ENCODE measurements at places on chromosomes 2 and 18.

- peak; percentile 56 for DNase-seq
Measured at GRCh38 chr18:21117409-21118131, 6.0 kb upstream of the ROCK1 start.

DNA sequence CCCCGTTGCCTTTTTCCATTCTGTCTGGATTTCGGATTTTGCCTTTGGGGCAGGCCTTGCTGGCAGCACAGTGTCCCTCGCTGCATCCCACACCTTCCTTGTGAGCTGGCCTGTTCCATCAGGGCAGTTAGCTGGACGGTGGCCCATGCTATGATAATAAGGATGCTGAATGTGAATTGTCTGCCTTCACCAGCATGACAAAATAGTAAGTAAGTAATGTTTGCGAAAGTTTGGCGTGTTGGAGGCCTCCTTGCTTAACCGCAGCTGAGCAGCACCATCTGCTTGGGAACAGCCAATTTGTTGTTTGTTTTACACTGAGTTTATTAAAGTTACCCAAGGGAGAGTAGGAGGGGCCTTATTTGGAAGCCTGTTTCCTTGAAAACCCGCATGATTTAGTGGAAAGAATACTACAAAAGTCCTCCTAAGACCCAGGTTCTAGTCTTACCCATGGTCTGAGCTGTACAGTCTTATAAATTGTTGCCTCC, 469.7 kb upstream of the FANCL start:
- no peak for DNase-seq

DNA sequence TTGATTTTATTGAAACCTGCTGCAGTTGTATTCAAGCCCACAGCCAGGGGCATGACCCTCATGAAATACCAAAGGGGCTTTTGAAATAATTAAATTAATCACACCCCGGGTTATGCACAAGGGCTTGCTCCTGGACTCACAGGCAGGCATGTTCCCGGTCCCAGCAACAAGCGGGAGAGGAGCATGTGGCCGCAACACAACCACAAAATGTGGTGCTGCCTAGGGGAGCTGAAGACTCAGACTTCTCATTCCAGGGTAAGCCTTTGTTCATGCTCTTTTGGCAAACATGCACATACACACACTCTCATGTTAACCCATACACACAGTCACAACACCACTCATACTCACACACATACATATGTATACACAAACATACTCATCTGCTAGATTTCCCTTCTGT, 233.7 kb upstream of the SMAD2 start:
- DNase-seq: no peak

- no peak for DNase-seq
Measured at GRCh38 chr2:171741189-171741588, 53.9 kb downstream of the DYNC1I2 start.

DNA sequence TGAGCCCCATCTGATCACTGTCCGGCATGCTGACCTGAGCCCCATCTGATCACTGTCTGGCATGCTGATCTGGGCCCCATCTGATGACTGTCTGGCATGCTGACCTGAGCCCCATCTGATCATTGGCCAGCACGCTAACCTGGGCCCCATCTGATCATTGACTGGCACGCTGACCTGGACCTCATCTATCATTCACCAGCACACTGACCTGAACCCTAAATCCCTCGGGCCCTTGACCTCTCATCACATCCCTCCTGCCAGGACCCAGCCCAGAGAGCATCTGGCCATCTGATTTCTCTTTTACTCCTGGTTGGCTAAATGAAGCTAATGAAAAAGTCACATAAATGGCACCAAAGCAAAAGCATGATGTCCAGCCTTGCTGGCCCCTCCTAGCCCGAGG, 207.1 kb downstream of the NDUFA10 start:
- DNase-seq: no peak

DNA sequence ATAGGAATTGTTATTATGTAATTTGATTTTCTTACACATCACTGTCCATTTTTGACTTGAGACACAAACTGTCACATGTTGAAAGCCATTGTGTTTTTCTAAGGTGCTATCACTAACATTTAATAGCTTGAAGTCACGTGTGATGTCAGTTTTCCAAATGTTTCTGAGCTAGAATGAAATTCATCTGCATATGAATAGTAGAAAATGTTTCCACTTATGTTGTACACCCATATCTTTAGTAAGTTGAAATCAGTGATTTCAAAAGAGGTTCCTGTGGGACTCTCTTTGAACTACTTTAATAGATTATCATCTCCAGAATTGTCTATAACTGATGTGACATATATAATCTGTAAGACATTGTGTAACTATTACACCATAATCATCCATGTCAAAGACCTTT, 27.8 kb downstream of the ABCG5 start:
- no peak for DNase-seq

GRCh38 chr2:10920764-10921388, 9.1 kb downstream of the KCNF1 start:
- DNase-seq: no peak

- peak; percentile 28 for DNase-seq
Measured at GRCh38 chr2:86003967-86004366, 101.7 kb downstream of the POLR1A start.

DNA sequence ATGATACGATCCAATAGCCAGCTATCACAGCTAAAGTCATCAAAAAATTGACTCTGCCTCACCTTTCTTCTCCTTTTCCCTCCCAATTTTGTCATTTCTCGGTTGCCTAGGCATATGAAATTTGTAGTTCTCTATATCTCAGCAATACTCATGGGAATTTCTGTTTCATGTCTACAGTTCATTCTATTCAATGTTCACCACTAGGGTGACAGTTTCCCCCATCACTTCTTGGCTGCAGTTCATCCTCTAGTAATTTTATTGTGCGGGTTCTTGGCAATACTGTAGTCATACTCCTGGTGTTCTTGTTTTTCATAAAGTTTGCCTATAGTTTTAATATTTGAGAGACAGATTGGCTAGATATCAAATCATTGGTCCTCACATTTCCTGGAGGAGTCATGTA, 872.2 kb upstream of the ID2 start:
- no peak for DNase-seq

GRCh38 chr18:36212301-36213171, 25.2 kb downstream of the MOCOS start:
- no peak for DNase-seq

DNA sequence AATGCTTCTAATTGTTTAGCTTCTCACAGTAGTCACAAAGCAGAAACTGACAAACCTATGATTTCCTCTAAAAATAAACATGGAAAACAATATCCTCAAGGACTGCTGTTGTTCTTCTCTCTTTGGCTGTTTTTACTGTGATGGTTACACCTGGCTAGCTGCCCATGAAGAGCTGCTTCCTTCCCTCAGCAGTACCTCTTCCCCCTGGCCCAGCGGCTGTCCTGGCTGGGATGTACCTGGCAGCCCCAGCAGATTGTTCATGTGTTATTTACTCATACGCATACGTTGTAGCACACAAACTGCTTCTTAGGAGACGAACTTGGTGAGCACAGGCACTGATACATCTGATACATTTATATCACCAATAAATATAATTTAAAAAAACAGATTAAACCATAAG, 27.4 kb downstream of the NEMP2 start:
- DNase-seq: no peak

GRCh38 chr2:171878481-171878993, 15.5 kb downstream of the SLC25A12 start:
- DNase-seq: peak; percentile 16

- no peak for DNase-seq
Measured at GRCh38 chr2:26558271-26559043, 80.5 kb upstream of the OTOF start.

DNA sequence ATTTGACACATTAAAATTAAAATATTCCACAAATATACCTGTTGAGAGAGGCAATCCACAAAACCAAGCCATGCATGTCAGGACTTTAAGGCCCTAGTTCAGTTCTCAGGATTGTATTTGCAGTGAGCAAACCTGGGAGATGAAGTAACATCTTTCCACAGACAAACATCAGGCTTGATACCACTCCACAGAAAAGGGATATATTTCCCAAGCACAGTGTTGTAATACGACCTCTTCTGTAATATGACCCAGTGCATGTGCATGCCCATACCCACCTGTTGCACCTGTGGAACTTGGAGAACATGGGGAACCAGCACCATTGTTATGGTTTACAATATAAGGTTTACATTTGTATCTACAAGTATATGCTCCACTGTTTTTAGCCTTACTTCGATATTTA, 184.0 kb downstream of the PDE11A start:
- DNase-seq: no peak

- no peak for DNase-seq
Measured at GRCh38 chr18:64399566-64399965, 250.7 kb upstream of the LINC00305 start.

GRCh38 chr18:12645751-12646203, 12.1 kb downstream of the SPIRE1 start:
- DNase-seq: no peak

GRCh38 chr2:190683802-190684201, 34.9 kb downstream of the NAB1 start:
- no peak for DNase-seq

- DNase-seq: no peak
Measured at GRCh38 chr18:58114766-58115165, 70.7 kb downstream of the NEDD4L start.

GRCh38 chr2:171341394-171342066, 92.3 kb downstream of the METTL8 start:
- DNase-seq: no peak

DNA sequence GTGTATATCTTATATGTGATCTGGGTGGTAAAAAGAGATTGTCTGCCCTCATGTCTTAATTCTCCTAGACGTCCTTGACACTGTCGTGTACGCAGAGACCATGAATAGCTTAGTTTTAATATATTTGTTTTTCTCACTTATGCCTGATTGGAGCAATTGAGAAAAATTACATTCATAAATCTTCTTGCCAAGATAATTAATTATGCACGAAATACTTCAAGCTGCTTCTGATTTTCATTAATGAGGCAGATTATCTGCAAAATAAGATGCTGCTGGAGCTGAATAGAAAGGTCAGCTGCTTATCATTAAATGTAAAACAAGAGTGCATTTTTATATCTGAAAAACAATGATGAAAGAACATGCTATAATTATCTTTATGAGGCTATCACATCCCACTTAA, 95.9 kb downstream of the CCDC141 start:
- no peak for DNase-seq

GRCh38 chr18:21747764-21748693, 7.4 kb downstream of the MIB1 start:
- DNase-seq: no peak

DNA sequence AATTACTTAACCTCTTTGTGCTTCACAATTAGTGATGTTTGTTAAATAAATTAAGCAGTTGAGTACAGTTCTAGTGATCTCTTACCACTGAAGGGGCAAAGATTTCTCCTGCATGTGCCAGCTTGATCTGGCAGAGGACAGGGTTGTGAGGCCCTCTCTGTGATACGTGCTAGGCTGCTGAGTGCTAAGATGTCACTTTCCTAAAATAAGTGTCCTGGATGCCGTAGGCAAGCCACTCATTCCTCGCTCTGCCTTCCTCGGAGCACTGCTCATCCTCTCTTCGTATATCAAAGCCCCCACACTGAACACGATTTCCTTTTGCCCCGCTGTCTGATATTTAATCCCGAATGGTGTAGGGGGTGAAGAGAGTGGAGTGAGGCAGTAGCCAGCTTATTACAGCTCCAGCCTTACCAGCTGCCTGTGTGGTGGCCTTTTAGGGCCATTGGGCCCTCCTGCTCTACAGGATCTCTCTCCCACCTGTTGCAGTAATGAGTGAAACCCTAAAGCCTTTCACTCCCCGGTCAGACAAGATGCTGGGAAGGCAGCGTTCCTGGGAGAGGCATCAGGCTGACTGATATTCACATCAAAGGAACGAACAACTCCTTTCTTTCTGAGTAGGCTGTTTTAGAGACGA, 40.5 kb downstream of the PTPRM start:
- no peak for DNase-seq

DNA sequence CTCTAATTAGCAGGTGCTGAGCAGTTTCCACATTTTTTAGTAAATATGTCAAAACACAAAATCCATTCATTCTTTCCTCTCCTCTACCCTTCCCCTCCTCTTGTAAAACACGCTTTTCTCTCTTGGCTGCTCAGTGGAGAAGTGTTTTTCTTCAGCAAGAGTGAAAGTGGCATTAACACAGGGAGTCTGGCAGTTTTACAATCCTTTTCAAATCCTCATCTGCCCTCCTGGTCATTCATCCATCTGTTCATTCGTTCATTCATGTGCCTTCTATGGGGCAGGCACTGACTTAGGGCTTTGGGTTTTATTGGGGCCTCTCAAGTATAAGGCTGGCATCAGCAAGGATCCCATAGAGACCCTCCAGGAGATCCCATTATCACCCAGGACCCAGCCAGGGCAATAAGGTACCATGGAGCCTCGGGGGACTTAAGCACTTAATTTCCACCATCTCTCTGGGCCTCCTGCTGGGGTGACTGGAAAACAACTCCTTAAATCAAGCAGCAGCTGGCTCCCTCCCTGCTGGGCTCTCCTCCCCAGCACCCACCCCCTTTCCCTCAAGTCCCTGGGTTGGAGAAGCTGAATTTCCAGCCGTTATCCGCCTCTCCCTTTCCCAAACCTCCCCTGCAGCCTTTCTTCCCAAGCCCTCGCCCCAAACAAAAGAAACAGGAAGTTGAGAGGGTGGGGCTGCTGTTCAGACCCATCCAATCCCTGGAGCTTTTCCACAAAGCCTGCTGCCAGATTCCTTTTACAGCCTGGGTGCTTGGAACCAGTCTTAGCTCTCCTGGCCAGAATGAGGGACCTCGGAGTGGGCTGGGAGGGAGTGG, 32.6 kb downstream of the MARCHF4 start:
- no peak for DNase-seq

DNA sequence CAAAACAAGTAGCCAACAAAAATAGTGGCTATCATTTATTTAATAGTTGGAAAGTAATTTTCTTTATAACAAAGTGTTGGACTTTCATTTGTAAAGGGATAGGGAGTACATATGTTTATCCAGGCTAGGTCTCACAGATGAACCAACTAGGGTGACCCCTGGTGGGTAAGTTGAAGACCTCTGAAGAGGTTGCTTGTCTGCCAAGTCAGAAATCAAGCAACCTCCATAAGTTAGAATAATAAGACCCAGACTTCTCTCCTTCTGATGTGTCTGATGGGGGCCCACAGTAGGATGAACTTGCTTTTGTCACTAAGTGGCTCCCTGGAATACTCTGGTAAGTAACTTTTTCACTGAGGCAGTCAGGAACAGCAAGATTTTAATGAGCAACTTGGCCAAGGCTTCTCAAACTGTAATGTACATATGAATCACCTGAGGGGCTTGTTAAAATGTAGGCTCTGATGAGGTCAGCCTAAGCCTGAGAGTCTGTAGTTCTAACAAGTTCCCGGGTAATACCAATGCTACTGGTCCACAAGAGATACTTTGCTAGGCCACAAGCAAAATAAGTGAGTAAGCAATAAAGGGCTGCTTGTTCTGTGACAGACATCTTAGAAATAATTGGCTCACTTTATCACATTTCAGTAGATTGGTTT, 319.6 kb downstream of the PIK3C3 start:
- DNase-seq: peak; percentile 29

GRCh38 chr2:191204433-191204832, 40.8 kb upstream of the MYO1B start:
- DNase-seq: no peak

DNA sequence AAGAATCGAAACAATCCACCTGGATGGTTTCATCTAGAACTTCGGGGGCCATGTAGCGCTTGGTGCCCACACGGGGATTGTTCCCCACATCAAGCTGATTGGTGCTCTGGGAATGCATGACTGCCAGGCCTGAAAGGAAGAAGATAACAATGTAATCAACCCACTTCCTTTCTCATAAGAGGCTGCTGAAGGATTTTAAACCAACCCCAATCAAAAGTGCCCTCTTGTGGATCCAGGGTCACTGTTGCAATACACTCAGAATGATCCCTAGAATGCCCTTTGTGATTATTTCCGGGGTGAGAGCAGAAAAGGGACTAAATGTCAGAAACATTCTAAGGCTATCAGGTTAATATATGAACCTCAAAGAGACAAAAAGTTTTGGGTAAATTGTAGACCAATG, 115.2 kb downstream of the ACVR1 start:
- DNase-seq: peak; percentile 12
